Natural killer cell treated with Interleukin-12 subunit alpha and Interleukin-12 subunit beta and Interleukin-15 and Interleukin-18, amount 100 ng/mL, for 72 hours (primary cell): ENCODE measurements at places on chromosomes 2 and 18. TPM values are rescaled to one million over a fixed set of nuclear protein-coding genes. Genes with fewer than 3 reads are reported as not detected.

Gene PID1
- not detected for total RNA-seq

Gene DUSP19
- total RNA-seq: 1.4 TPM

DNA sequence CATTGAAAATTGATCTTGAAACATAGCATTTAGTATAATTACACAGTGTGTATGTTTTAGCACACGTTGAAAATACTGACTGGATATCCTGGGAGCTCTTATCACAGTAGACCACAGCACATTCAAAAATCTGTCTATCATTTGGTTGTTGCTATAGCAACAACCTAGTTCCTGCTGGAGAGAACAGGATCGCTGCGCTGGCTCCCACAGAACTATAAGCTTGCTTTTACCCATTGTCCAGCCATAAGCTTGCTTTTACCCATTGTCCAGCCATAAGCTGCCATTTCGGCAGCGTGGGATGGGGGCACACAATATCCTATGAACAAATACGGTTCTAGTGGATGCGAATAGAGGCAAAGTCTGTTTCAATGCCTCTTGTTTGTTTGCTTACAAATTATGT, 70.4 kb upstream of the ST6GAL2 start:
- H3K36me3 ChIP-seq: no peaks in the 10 kb centered on the region
- H3K4me3 ChIP-seq: no peak overlapping the region
- H3K4me1 ChIP-seq: no peaks in the 10 kb centered on the region
- no peak for DNase-seq
- H3K27me3 ChIP-seq: no peaks in the 10 kb centered on the region

- H3K4me1 ChIP-seq: no peaks in the 10 kb centered on the region
- H3K27me3 ChIP-seq: no peaks in the 10 kb centered on the region
- no peaks in the 10 kb centered on the region for H3K36me3 ChIP-seq
- H3K4me3 ChIP-seq: no peak overlapping the region
- no peak overlapping the region for H3K27ac ChIP-seq
These were observed 28.7 kb upstream of the SLC8A1 start for GRCh38 chr2:40480596-40480995.

DNA sequence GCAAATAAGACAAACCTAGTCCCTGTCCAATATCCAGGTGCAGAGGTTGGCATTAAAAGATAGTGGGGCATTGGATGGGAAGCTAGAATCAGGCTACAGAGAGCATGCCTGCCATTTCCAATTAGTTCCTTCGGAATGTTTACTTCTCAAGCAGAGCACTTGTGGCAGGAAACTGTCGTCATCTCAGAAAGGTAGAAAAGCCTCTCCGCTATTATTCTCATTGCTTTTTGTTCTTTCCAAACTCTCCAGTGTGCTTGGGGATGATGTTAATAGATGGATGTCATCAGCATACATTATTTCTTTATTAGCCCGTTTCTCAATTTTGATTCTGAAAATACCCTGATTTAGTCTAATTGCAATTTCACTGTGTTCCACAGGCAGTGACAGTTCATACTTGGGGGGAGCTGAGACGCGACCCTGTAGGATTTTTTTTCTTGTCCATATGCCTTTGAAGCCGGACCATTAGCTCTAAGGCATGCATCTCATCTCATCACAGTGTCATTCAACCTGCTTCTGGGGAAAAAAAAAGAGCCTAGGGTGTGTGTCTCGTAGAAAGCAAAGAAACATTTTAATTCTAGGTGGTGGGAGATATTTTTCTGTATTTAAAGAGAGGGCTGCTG, 7.7 kb downstream of the ASB18 start:
- H3K4me3 ChIP-seq: no peak overlapping the region
- no peak overlapping the region for H3K27ac ChIP-seq
- no peak for DNase-seq
- H3K27me3 ChIP-seq: peaks cover 23% of the 10 kb centered on the region
- H3K4me1 ChIP-seq: no peaks in the 10 kb centered on the region

DNA sequence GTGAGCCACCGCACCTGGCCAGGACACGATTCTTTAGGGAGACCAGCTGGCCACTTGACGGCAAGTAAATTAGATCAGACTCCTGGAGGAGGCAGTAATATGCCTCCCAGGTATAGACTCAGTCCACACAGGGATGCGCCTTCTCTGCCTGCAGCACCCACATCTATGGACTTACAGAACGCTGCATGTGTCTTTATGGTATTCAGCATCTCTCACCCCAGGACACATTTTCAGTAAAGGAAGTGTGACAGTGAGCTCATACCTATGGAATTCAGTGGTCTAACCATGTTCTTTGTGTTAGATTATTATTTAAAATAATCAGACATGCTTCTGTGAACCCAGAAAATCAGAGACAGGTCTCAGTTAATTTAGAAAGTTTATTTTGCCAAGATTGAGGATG, 5.9 kb upstream of the NARS1 start:
- peaks cover 17% of the 10 kb centered on the region for H3K4me1 ChIP-seq
- H3K4me3 ChIP-seq: no peak overlapping the region
- H3K27ac ChIP-seq: no peak overlapping the region
- no peaks in the 10 kb centered on the region for H3K36me3 ChIP-seq

DNA sequence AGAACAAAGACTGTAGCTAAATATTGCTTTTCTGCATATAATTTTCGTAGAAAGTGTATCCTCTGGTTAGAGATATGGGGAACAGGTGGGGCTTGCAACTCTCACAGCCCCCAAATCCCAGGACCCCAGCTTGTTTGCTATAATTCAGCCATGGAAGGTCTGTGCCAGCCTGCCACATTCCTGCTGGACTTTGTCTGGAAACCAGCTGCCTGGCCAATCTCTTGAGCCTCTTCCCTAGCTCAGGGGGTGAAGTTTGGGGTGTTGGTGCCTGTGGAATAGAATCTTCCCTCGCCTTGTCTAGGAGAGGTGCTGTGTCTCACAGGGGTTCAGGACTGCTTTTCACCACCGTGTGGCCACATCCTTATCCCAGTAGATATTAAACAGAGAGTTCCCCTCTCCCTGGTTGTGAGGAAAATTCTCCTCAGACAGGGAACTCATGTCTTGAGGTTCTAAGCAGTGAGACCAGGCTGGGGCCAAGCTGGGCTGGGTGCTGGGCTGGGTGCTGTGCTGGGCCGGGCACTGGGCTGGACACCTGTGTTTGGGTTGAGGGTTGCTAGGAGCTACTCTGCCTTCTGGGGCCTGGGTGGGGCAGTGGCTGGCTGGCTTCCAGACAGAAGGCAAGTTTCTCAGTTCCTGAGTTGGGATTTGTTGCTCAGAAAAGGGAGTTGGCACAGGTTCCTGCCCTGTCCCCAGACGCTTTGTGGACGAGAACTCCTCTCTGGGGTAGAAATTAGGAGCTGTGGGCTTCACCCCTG, 12.3 kb downstream of the TOGARAM2 start:
- no peak overlapping the region for H3K4me3 ChIP-seq
- no peak for DNase-seq

GRCh38 chr2:85584354-85584856, at the start of gene VAMP5:
TSS of gene VAMP5 (plus strand) at chr2:85584431. CDS start at chr2:85584491, 60 bp downstream.
- H3K27ac ChIP-seq: peak within 1 kb of the TSS; percentile 95
- peaks cover 50% of the 10 kb centered on the region for H3K4me1 ChIP-seq
- H3K27me3 ChIP-seq: no peaks in the 10 kb centered on the region
- peaks cover 13% of the 10 kb centered on the region for H3K36me3 ChIP-seq

DNA sequence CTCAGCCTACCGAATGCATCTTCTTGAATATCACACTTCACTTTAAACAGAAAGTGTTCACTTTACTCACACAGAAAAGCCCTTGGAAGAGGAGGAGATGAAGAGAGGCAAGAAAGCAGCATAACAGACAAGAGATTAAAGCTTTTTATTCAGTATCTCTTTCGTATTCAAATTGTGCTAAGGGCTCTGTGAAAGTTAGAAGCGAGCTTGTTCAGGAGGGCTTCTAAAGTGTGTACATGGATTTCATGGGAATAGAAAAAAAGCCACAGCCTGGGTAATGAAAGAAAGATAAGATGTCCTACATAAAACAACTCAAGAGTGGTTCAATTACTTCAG, 531.9 kb downstream of the TMEM182 start:
- no peak overlapping the region for H3K27ac ChIP-seq
- H3K36me3 ChIP-seq: no peaks in the 10 kb centered on the region
- no peaks in the 10 kb centered on the region for H3K4me1 ChIP-seq
- no peaks in the 10 kb centered on the region for H3K27me3 ChIP-seq
- H3K4me3 ChIP-seq: no peak overlapping the region

DNA sequence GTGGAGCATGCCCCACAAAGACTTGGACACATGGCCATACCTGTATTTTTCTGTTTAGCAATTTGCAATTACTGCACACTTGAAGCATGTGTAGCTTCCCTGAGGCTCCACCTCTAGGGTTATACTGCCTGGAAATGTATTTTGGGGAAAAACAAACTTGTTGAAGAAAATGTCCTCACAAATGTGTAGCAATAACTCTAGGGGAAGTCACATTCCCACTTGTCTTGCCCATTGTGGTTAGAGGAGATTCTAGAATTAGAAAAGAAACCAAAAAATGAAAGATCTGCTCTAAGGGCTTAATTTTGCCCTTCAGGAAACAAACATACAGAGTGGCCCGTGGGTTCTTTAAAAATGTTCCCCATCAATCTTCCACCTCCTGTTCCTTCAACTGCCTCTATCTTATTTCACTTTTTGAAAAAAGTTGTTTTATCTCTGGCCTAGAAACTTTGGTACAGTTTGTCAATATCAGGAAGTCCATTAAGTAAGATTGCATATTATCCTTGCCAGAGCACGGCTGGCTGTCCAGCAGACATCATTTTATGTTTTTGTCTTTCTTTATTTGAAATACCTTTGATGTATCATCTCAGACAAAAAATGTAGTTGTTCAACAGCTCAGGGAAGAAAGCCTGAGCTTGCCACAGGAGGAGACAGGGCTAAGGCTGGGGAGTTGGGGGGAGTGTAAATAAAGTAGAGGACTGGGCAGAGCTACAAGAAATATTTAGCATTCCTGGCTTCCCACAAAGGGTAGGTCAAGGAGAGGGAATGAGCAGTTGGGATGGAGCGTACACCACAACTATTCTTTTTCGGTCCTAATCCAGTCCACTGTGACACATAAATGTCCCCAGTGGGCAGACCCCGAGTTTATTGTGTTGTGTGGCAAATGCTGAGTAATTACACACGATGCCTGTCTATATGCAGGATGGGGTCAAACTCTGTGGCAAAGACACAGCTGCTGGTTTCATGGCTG, 96.8 kb upstream of the CDC42EP3 start:
- H3K4me1 ChIP-seq: peaks cover 10% of the 10 kb centered on the region
- H3K27ac ChIP-seq: peak overlapping the region; percentile 73
- peak overlapping the region; percentile 19 for H3K4me3 ChIP-seq

DNA sequence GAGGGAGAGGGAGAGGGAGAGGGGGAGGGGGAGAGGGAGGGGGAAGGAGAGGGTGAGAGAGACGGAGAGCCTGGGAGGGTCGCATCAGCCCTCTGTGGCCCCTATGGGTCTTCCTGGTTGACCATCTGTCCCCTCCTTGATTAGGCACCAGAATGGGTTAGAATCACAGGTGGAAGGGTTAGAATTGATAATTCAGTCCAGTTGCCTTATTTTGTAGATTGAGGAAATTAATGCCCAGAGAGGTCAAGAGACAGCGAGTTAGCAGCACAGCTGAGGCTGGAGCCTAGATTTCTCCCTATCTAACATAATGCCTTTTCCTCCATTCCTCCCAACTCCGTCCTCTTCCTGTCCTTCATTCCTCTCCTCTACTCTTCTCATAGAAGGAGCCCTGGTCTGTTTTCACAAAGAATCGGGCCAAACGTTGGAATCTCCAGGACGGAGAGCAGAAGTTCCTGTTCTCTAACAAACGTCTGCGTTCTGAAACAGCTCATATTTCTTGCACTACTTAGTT, 338 bp upstream of the THUMPD2 start:
- peaks cover 5% of the 10 kb centered on the region for H3K36me3 ChIP-seq
- peak overlapping the region; percentile 96 for H3K4me3 ChIP-seq
- H3K27ac ChIP-seq: peak overlapping the region; percentile 81
- DNase-seq: no peak

DNA sequence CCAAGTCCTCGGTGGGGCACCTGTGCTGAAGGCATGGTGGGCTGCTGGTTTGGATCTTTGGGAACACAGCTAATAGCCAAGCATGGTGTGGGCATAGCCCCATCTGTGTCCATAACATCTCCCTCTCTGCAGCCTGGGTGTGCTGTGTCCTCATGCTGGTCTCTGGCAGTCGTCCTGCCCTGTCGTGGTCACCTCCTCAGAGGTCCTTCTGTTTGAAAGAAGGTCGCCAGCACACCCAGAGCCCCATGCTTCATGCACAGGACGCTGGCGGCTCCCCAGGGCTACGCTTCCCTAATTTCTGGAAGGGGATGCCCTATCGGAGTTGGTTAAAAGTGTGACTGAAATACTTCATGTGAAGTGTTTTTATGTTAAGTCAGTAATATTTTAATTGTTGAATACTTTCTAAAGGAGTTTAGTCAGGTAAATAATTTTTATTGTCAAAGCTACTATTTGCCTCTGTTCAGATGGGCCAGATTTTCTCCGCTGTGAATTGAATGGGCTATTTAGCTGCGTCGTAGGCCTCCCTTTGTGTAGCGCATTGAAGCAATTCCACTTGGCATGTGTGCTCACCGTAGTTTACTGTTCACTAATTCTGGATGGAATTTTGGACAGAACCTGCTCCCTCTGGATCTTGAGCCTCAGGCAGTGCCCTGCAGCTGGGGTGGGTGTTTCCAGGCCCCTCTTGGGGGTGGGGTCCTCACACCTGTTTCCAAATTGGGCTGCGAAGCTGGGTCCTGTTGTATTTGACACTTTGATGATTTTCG, 81.9 kb downstream of the WDSUB1 start:
- no peaks in the 10 kb centered on the region for H3K27me3 ChIP-seq
- DNase-seq: peak; percentile 44
- no peak overlapping the region for H3K4me3 ChIP-seq
- H3K36me3 ChIP-seq: no peaks in the 10 kb centered on the region
- no peak overlapping the region for H3K27ac ChIP-seq

DNA sequence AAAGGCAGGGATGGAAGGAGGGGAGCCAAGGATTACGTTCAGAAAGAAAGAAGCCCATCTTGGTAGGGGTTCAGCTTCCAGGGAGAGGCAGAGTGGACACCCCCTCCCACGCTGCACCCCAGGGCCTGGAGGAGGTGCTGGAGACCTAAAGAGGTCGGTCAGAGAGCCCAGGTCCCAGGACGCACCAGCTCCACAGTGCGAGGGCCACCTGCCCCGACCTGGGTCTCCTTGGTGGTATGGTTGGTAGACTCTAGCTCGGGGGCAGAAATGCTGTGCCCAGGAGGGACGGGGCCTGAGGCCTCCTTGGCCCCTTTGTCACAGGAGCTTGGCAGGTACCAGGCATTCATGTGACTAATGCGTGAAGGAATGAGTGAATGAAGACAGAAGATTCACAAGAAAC, 87.1 kb upstream of the RAB6C start:
- H3K4me3 ChIP-seq: no peak overlapping the region
- DNase-seq: no peak
- peaks cover 26% of the 10 kb centered on the region for H3K27me3 ChIP-seq
- no peaks in the 10 kb centered on the region for H3K36me3 ChIP-seq

- DNase-seq: no peak
- peak overlapping the region; percentile 15 for H3K4me3 ChIP-seq
- peaks cover 6% of the 10 kb centered on the region for H3K36me3 ChIP-seq
- H3K27me3 ChIP-seq: no peaks in the 10 kb centered on the region
- peaks cover 49% of the 10 kb centered on the region for H3K4me1 ChIP-seq
These were observed 4.2 kb upstream of the PSD4 start for GRCh38 chr2:113169586-113169985.

DNA sequence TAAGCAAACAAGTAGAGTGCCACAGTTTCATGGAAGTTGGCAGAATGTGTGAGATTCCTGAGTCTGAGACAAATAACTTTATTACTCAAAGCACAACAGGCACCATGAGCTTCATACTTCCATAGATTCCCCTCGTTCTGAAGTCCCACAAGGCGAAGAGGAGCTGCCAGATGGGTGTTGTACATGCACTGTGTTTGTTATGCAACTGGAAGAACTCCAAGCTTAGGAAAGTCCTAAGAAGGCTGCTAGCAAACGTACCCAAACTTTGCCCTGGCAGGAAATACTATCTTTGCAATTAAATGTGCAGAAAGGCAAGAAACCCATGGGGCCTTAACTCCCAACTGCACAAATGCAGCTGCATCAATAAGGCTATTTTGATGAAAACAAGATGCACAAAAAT, 1.6 kb upstream of the GCA start:
- H3K4me3 ChIP-seq: no peak overlapping the region
- DNase-seq: no peak
- H3K4me1 ChIP-seq: peaks cover 10% of the 10 kb centered on the region
- no peaks in the 10 kb centered on the region for H3K36me3 ChIP-seq
- H3K27ac ChIP-seq: no peak overlapping the region
